Caco-2 (cell line): ENCODE measurements at places on chromosomes 5 and 9.
A peak's percentile ranks its signal among the peaks of the same experiment; 100 is the strongest.

DNA sequence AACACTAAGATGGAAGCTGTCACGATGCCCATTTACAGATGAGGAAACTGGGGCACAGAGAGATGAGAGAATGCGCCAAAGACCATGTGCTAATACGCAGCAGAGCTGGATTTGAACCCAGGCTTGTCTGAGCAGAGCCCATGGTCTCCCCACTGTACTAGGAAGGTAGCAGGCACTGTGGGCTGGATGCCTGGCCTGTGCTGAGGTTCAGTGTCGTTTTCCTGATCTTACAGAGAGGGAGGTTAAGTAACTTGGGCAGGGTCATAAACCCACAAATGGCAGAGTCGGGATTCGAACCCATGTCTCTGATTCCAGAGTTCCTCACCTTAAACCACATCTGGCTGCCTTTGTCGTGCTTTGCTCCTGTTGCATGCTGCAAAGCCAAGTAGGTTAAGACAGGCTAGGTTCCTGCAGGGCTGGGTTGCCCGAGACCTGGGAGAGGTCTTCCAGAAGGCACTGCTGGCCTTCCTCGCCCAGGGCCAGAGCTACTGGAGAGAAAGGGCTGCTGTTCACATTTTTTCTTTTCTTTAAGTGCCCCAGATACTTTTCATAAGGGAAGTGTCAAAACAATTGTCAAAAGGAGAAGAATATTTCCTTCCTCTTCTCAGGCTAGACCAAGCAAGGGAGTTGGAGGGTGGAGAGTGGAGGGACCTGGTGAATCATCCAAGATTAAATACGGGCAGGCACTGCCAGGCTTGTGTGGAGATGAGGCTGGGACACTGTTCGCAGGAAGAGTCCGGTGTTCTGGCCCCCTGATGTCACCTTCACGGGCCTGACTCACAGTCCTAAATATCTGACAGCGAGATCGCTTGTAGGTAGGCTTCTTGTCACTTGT lies 3.2 kb downstream of the NEK6 start:
- H3K4me1 ChIP-seq, result peaks cover 41% of the 10 kb centered on the region
- peaks cover 1% of the 10 kb centered on the region; the same call in 1 of the 2 replicates for H3K36me3 ChIP-seq
- no peak overlapping the region for H3K4me3 ChIP-seq
- DNase-seq, result no peak
- no peaks in the 10 kb centered on the region for H3K27me3 ChIP-seq

- H3K27me3 ChIP-seq, result no peaks in the 10 kb centered on the region
- no peak overlapping the region for H3K4me3 ChIP-seq
- DNase-seq, result peak; percentile 21
- no peaks in the 10 kb centered on the region for H3K4me1 ChIP-seq
Measured at GRCh38 chr9:113486327-113486726, 22.8 kb downstream of the RGS3 start.

DNA sequence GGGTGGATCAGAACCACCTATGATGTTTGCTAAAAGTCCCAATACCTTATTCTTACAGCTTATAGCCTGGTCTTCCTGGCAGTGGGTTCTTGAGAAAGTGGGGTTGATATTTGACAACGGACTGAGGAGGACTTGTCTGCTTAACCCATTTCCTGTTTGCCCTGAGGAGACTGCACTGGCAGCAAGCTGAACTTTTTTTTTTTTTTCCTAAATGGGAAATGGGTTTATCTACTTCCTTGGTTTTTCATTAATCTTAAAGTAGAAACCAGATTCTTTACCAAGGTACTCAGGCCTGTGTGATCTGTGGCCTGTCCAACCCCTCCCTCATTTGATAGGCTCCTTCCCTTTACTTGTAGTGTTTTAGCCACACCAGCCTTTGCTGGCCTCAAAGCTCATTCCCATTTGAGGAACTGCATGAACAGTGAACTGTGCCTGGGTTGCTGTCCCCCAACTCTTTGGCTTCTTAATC lies 47.1 kb downstream of the C9orf57 start:
- H3K4me3 ChIP-seq, result no peak overlapping the region
- no peak for DNase-seq
- H3K4me1 ChIP-seq, result no peaks in the 10 kb centered on the region

DNA sequence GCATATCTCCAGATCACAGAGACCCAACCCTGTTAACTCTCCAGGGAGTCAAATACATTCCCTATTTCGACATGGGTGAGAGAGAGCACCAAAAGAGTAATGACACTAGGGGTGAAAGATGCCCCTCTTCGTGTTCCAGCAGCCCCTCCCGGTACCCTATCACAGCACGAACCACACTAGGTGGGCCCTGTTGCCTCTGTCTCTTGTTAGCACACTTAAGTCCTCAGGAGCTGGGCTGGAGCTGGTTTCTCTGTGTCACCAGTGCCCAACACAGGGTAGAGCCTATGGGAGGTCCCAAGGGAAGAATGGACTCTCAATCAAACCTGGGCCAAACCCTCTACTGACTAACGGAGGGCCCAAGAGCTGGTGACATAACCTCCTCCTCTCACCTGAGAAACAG lies 1.2 kb downstream of the CDK20 start:
- no peak overlapping the region for H3K4me3 ChIP-seq
- H3K36me3 ChIP-seq, result no peaks in the 10 kb centered on the region
- H3K27me3 ChIP-seq, result no peaks in the 10 kb centered on the region
- H3K4me1 ChIP-seq, result no peaks in the 10 kb centered on the region
- DNase-seq, result no peak

- DNase-seq, result no peak
- no peak overlapping the region for H3K27ac ChIP-seq
- H3K4me1 ChIP-seq, result peaks cover 16% of the 10 kb centered on the region
- H3K36me3 ChIP-seq, result no peaks in the 10 kb centered on the region; the same call in 1 of the 2 replicates
Measured at GRCh38 chr5:135225856-135226560, 173.0 kb downstream of the MACROH2A1 start.

DNA sequence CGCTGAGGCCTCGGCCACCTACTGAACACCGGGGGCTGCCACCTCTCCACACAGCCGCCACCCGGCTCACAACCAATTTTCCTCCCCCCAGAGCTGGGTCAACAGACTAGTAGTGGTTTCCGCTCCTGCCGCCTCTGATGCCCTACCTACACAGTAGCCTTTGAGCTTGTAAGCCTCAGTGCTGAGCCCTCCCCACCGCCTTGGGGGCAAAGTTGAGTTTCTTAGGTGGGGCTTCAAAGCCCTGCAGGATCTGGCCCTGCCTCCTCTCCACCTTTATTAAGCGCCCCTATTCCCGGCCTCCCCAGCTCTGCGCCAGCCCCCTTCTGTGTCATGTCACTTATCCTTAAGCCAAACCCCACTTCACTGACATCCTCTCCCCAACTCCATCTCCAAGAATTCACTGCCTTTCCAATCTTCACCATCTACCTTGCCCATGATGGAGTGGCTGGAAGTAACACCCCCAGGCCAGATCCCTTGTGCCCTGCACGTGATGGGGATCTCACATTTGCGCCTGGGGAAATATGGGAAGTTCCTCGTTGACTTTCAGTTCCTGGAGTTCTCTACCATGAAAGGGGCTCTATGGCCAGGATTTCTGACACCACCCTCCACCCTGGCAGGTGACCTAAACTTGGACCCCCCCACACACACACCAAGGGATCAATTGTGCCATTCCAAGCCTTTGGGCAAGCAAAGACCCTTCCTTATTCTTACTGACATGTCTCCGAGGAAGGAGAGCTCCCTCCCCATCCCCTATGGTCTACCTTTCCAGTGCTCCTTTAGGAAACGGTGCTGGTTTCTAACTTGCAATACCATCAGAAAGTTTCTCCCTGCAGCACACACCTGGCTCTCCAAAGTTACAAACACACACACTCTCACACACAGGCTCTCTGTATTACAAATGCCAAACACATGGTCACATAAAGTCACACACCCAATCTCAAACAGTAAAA lies 2.7 kb upstream of the CNTFR start:
- peaks cover 6% of the 10 kb centered on the region for H3K27me3 ChIP-seq
- H3K4me1 ChIP-seq, result peaks cover 15% of the 10 kb centered on the region
- H3K27ac ChIP-seq, result no peak overlapping the region
- no peaks in the 10 kb centered on the region for H3K36me3 ChIP-seq
- no peak for DNase-seq

DNA sequence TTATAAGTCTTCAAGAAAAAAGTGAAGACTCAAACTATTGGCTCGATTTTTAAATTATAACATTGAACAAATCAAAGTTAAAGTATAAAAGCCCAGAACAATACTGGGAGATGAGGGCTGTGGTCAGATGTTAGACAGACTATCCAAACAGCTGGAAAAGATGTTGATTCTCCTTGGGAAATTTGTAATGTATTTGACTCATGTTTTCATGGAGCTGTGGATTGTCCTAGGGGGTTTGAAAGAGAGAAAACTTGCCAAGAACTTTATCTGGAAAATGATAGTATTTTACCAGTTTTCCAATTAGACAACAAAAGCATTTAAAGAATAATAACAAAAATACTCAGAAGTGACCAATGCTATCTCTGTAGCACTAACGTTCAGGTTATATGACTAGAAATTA lies 339.2 kb downstream of the ARL15 start:
- no peak overlapping the region for H3K4me3 ChIP-seq

- no peaks in the 10 kb centered on the region for H3K4me1 ChIP-seq
- DNase-seq, result no peak
- no peaks in the 10 kb centered on the region for H3K36me3 ChIP-seq
- no peak overlapping the region for H3K27ac ChIP-seq
Measured at GRCh38 chr5:113293975-113294310, 140.8 kb downstream of the TSSK1B start.

GRCh38 chr5:25006734-25007133 lies 362.0 kb upstream of the CDH10 start:
- no peaks in the 10 kb centered on the region for H3K4me1 ChIP-seq
- DNase-seq, result no peak
- H3K27ac ChIP-seq, result no peak overlapping the region
- no peaks in the 10 kb centered on the region for H3K36me3 ChIP-seq

DNA sequence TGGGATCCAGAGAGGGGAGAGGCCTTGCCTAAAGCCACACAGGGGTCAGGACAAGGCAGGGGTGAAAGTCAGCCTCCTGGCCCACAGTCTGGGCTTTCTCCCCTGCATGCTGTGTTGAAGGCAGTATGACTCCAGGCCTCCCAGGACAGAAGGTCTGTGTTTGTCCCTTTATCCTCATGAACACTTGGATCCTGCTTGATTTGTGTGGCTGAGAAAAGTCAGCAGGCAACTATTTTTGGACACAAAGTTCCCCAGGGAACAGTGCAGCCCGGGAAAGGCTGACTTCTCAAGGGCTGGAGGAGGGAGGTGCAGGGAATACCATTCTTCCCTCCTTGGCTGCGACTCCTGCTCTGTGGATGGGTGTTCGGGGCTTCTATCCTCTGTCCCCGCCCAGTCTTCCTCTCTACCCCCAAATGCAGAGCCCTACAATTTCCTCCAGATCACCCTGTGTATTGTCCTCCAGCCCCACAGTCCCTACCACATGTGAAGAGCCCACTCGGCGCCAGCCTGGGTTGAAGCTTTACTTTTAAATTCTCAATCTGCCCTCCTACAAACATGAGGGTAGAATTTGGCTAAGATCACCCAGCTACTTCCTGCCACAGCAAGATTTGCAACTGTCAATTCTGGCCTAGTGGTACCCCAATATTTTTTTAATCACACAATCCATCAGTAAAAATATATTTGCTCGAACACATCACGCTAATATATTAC lies 4.1 kb downstream of the AKNA start:
- no peaks in the 10 kb centered on the region for H3K4me1 ChIP-seq
- H3K36me3 ChIP-seq, result no peaks in the 10 kb centered on the region
- no peak overlapping the region for H3K4me3 ChIP-seq
- no peak overlapping the region for H3K27ac ChIP-seq
- no peak for DNase-seq

GRCh38 chr5:31364881-31365636 lies 166.8 kb downstream of the DROSHA start:
- H3K36me3 ChIP-seq, result no peaks in the 10 kb centered on the region
- H3K4me3 ChIP-seq, result no peak overlapping the region
- no peaks in the 10 kb centered on the region for H3K27me3 ChIP-seq
- H3K4me1 ChIP-seq, result no peaks in the 10 kb centered on the region
- no peak for DNase-seq

DNA sequence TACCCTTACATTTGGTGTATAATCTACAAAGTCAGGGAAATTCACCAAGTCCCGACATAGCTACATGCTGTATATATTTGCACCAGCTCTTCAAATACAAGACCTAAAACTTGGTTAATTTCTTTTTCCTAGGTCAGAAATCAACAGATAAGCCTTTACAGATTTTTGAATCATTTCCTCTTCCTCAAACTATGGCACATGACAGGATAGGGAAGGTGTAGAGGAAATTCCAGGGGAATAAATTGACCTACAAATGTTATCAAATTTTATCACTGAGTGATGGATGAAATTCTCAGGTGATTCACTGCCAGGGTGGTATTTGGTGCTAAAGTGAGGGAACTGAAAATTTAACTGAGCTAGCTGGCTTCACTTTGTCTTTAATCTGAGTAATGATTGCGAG lies 360.0 kb downstream of the BNC2 start:
- H3K36me3 ChIP-seq, result no peaks in the 10 kb centered on the region
- peaks cover 4% of the 10 kb centered on the region; the same call in 1 of the 2 replicates for H3K4me1 ChIP-seq
- H3K27ac ChIP-seq, result no peak overlapping the region
- H3K27me3 ChIP-seq, result no peaks in the 10 kb centered on the region
- no peak overlapping the region for H3K4me3 ChIP-seq

GRCh38 chr5:134503937-134504437 lies 21.5 kb upstream of the JADE2 start:
- no peak for DNase-seq
- H3K4me1 ChIP-seq, result peaks cover 42% of the 10 kb centered on the region
- no peaks in the 10 kb centered on the region; the same call in 1 of the 2 replicates for H3K36me3 ChIP-seq
- H3K27me3 ChIP-seq, result no peaks in the 10 kb centered on the region

GRCh38 chr5:33755231-33755630 lies 136.6 kb downstream of the ADAMTS12 start:
- H3K27me3 ChIP-seq, result no peaks in the 10 kb centered on the region
- no peak for DNase-seq
- no peaks in the 10 kb centered on the region for H3K4me1 ChIP-seq
- no peak overlapping the region for H3K27ac ChIP-seq
- H3K4me3 ChIP-seq, result no peak overlapping the region

GRCh38 chr5:170596482-170597044 lies 92.7 kb downstream of the KCNIP1 start:
- H3K4me1 ChIP-seq, result no peaks in the 10 kb centered on the region
- H3K27ac ChIP-seq, result no peak overlapping the region
- 0 out of 2 replicates have a peak, but pooled peaks cover 1% of the 10 kb centered on the region for H3K27me3 ChIP-seq
- DNase-seq, result no peak

- H3K36me3 ChIP-seq, result no peaks in the 10 kb centered on the region
- DNase-seq, result no peak
- no peaks in the 10 kb centered on the region for H3K4me1 ChIP-seq
- no peak overlapping the region for H3K4me3 ChIP-seq
- H3K27me3 ChIP-seq, result no peaks in the 10 kb centered on the region
- no peak overlapping the region for H3K27ac ChIP-seq
Measured at GRCh38 chr5:56659971-56660370, 155.4 kb upstream of the MAP3K1 start.

- no peak overlapping the region for H3K4me3 ChIP-seq
- H3K4me1 ChIP-seq, result no peaks in the 10 kb centered on the region
- H3K27ac ChIP-seq, result no peak overlapping the region
- no peak for DNase-seq
Measured at GRCh38 chr9:16680975-16681651, 189.4 kb downstream of the BNC2 start.

- H3K36me3 ChIP-seq, result no peaks in the 10 kb centered on the region
- H3K4me1 ChIP-seq, result no peaks in the 10 kb centered on the region
- no peak overlapping the region for H3K27ac ChIP-seq
- no peak overlapping the region for H3K4me3 ChIP-seq
Measured at GRCh38 chr5:100444961-100445360, 90.2 kb upstream of the FAM174A start.

- H3K27ac ChIP-seq, result no peak overlapping the region
- no peak for DNase-seq
- no peaks in the 10 kb centered on the region for H3K4me1 ChIP-seq
- H3K36me3 ChIP-seq, result no peaks in the 10 kb centered on the region
- no peaks in the 10 kb centered on the region for H3K27me3 ChIP-seq
Measured at GRCh38 chr5:106451998-106452397, 1218.7 kb downstream of the EFNA5 start.

GRCh38 chr5:146662229-146662628 lies 146.2 kb upstream of the GPR151 start:
- H3K27me3 ChIP-seq, result no peaks in the 10 kb centered on the region
- DNase-seq, result no peak
- H3K4me1 ChIP-seq, result no peaks in the 10 kb centered on the region
- no peaks in the 10 kb centered on the region for H3K36me3 ChIP-seq
- no peak overlapping the region for H3K4me3 ChIP-seq
